Natural killer cell (primary cell): ENCODE measurements at places on chromosomes 2 and 18. TPM values are rescaled to one million over a fixed set of nuclear protein-coding genes. Genes with fewer than 3 reads are reported as not detected.
A peak's percentile ranks its signal among the peaks of the same experiment; 100 is the strongest.

Gene SERPINE2
- 14.6 TPM for total RNA-seq

Gene ITSN2
- total RNA-seq: 101 TPM

DNA sequence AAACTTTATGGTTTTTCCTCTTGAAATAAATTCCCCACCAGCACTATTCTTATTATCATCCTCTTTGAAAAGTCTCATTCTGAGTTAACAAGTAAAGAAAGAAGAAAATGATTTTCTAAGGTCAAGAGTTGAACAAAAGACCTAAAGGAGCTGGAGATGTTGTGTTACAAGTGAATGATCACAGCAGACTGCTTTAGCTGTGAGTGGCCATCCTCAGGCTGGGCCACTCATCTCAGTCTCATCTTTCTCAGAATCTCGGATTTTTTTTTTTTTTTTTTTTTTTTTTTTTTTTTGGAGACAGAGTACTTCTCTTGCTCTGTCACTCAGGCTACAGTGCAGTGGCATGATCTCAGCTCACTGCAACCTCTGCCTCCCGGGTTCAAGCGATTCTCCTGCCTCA, 133.3 kb downstream of the CDH2 start:
- no peak for DNase-seq

DNA sequence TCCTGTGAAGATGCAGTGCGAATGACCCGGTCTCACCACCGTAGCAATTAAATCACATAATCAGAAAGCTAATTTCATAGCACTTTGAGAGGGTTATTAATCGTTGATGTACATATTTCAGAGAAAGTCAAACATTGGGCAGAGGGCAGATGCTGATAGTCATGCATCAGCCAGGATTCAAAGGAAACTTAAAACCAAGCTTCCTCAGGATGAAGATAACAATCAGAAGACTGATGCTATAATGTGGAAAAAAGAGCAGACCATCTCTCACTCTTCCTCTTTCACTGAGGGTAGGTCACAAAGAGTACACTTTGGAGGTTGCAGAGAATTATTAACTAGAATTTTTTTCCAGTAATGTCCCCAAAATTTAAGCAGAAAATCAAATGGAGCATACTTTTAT, 1027.7 kb upstream of the ZEB2 start:
- DNase-seq: no peak

Gene CHST10
- 15.3 TPM for total RNA-seq

Gene SIX2
- not detected for total RNA-seq

GRCh38 chr18:79924814-79925731, 26.4 kb downstream of the SLC66A2 start:
- no peak for DNase-seq

DNA sequence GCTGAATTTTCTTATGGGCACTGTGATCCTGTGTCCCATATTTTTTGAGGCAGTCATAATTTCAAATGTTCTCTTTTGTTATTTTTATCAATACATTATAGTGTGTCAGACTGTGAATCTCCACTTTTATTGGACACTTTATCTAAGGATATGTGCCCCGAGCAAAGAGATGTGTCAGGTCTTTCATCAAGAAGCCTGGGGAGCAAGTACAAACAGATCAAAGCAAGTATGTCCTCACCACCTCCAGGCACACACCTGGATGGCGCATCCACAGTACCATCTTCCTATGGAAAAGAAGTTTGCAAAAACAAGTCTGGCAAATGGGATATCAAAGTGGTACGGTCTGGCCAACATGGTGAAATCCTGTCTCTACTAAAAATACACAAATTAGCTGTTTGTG, 81.0 kb upstream of the ZNF236 start:
- no peak for DNase-seq

- no peak for DNase-seq
These were observed 12.6 kb upstream of the EVA1A start for GRCh38 chr2:75573145-75573878.

Gene RGPD3
- total RNA-seq: not detected

Gene GPR45
- total RNA-seq: not detected

Gene B4GALT6
- total RNA-seq: 20.6 TPM

- DNase-seq: no peak
These were observed 46.3 kb upstream of the DARS1 start for GRCh38 chr2:136031711-136032110.

- peak; percentile 30 for DNase-seq
These were observed 3.6 kb downstream of the CXCR4 start for GRCh38 chr2:136114382-136114781.

DNA sequence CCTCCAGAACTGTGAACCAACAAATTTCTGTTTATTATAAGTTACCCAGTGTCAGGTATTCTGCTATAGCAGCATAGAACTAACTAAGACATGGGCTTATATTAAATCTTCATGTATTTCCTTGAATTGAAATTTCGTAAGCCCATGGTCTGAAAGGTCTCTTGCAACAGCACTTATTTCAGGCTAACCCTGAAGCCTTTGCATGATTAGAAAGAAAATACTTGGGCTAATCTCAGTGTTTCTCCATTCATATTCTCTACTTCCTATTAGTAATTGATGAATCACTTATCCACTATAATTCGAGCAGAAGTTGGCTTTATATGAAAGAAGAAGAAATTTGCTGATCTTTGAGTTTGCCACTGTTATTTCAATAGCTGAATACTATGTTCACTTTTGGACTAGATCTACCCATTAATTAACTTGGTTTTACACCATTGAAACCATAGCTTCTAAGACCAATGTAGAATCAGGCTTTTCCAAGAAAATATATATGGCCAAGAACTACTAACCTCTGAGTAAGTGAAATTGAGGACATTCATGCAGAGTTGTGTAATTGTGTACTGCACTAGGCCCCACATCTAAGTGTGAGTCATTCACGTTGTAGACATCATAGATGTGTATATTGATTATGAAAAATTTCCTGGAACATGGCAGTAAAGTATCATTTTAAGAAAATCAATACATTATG, 731.6 kb downstream of the SOCS6 start:
- no peak for DNase-seq

DNA sequence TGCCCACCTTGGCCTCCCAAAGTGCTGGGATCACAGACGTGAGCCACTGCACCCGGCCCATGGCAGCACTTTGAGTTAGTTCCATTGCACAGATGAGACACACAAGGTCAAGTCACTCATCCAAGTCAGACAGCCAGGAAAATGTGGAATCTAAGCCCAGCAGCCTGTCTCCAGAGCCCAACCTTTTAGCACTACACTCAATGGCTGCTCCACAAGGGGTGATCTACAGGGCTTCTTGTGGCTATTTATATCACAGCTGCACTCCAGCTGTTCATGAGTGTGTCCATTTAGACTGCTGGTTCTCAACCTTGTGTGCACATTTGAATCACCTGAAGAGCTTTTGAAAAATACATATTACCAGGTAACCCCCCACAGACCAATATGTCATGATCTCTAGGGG, 72.9 kb upstream of the RPL31 start:
- no peak for DNase-seq

Gene ZNF519
- 7.7 TPM for total RNA-seq

Gene TTC39C
- 44.3 TPM for total RNA-seq

Gene USP37
- 26.2 TPM for total RNA-seq

Gene ALK
- not detected for total RNA-seq

DNA sequence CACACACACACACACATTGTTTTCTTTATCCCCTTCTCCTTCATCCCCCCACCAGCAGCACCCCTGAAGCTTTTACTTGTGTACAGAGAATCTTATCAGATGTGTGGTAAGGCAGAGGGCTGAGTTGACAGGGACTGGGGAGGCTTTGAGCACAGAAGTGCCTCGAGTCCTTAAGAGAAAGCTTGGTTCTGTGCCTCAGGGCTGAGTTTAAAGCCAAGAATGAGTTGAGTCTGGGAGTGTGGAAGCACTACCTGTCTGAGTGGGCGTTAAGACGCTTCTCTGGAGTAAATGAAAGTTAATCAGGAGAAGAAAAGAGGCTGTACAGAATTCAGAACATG, 2.7 kb downstream of the ID2 start:
- no peak for DNase-seq

Gene ERMN
- total RNA-seq: 14.0 TPM

GRCh38 chr2:172931918-172932520, 143.6 kb upstream of the MAP3K20 start:
- peak; percentile 81 for DNase-seq

Gene MTCL1
- total RNA-seq: 0.43 TPM

Gene LINC00305
- not detected for total RNA-seq

GRCh38 chr2:3491306-3491705, 28.0 kb downstream of the ADI1 start:
- no peak for DNase-seq

Gene CD8B
- total RNA-seq: 1.9 TPM

GRCh38 chr2:437756-438393, 150.0 kb upstream of the ALKAL2 start:
- peak; percentile 89 for DNase-seq

Gene UBXN4
- total RNA-seq: 153 TPM

DNA sequence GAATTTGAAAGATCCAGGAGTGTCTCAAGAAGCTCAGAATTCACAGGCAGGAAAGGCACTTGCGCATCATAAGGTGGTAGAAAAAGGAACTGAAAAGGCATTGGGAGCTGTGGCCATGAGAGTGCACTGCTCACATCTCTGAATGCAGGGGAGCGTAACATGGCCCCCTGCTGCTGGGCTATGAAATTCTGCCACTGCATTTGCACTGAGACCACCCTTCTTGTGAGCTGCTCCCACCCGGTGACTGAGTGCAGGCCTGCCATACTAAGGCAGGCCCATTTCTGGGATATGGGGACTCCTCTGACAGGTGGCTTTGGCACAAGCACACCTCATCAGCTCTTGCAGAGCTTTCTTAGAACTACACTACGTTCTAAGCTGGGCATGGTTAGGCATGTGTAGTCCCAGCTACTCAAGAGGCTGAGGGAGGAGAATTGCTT, 25.3 kb upstream of the STARD7 start:
- no peak for DNase-seq

GRCh38 chr2:180962727-180963314, 17.6 kb upstream of the UBE2E3 start:
- DNase-seq: no peak

Gene AQP12B
- not detected for total RNA-seq

DNA sequence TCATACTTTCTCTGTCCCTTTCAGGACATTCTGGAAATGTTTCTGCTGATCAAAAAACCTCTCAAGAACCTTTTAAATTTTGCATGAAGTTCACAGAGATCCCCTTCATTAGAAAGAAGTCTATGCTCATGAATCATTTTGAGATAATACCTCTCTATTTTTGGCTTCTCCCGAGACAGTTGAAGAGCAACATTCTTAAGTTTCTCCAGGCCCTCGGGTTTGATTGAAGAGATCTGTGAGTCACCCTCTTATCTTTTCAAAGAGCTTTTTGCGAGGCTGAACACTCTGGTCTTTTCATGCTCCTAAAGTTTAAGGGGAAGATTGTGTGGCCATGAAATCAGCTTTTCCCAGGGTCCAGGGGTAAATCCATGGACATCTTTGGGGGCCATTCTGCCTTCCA, 354.2 kb downstream of the FBXO15 start:
- no peak for DNase-seq

- no peak for DNase-seq
These were observed 3.9 kb downstream of the CCDC121 start for GRCh38 chr2:27624943-27625342.

Gene TMEFF2
- total RNA-seq: not detected

- DNase-seq: no peak
These were observed 396.8 kb upstream of the ID2 start for GRCh38 chr2:8285081-8285480.

GRCh38 chr2:183807870-183808269, 683.6 kb downstream of the NUP35 start:
- no peak for DNase-seq

GRCh38 chr18:24734058-24734457, 273.6 kb downstream of the HRH4 start:
- no peak for DNase-seq

Gene IL1RN
- total RNA-seq: 0.91 TPM

Gene SCN3A
- total RNA-seq: 0.58 TPM

DNA sequence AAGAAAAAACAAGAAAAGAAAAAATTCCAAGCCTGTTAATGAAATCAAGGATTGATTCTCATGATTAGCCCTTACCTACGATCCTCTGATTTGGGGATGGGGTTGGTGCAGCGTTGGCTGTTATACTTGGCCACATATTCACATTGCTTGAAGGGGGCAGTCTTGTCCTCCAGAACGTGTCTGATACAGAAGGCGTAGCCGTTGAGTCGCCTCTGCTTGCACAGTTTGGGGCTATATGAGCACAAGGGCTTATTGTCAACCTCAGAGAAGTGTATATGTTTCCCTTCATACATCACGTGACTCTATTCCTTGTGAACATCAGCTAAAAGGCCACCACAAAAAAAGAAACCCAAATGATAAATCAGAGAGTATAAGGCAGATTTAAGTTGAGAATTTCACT, 23.2 kb downstream of the INO80D start:
- no peak for DNase-seq

Gene CROCC2
- not detected for total RNA-seq

GRCh38 chr2:67075530-67076238, 321.4 kb upstream of the ETAA1 start:
- DNase-seq: no peak

Gene GPC1
- 0.79 TPM for total RNA-seq

Gene MREG
- 9.8 TPM for total RNA-seq

Gene SCN9A
- 0.28 TPM for total RNA-seq

- no peak for DNase-seq
These were observed 196.4 kb downstream of the UXS1 start for GRCh38 chr2:105997711-105998110.

Gene GPAT2
- total RNA-seq: 2.3 TPM
